ENCODE measurements at places on chromosomes 7 and 10.
A peak's percentile ranks its signal among the peaks of the same experiment; 100 is the strongest.

DNA sequence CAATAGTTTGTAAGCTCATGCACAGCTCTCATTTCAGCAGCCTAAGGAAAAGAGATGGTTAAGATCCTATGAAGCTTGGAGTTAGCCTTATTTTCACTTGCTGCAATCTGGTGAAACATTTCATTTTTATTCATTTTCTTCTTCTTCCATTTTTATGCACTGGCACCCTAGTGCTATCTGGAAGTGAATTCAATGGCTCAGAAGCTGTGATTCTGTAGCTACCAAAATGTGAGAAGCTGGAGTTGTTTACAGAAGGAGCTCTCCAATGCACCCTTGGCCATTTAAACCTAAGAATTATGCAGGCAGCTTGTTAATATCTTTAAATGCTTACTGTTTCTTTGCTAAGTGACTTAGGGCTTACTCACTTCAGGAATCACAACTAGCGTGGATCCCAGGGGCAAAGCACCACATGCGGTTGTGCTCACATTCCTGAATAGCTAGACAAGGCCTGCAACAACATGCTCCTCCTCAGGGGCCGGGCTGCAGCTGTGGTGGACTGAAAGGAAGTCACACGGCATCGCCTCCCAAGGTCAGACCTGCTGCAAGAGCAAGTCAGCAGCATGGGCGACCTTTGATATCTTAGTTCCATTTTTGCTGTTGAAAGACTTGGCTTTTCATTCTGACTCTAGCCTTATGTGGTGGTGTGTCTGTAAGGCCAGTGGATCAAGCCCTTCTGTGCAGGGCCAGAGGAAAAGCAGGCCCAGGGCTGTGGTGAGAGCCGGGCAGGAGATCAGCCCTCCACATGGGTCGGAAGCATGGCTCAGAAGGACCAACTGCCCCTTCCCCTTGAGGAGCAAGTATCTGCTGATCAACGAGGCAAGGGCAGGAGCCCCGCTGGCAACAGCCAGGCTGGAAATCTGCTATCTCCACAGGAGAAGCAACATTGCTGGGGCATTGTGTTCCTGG, 91.9 kb upstream of the MBL2 start:
- ATAC-seq, result no peak

DNA sequence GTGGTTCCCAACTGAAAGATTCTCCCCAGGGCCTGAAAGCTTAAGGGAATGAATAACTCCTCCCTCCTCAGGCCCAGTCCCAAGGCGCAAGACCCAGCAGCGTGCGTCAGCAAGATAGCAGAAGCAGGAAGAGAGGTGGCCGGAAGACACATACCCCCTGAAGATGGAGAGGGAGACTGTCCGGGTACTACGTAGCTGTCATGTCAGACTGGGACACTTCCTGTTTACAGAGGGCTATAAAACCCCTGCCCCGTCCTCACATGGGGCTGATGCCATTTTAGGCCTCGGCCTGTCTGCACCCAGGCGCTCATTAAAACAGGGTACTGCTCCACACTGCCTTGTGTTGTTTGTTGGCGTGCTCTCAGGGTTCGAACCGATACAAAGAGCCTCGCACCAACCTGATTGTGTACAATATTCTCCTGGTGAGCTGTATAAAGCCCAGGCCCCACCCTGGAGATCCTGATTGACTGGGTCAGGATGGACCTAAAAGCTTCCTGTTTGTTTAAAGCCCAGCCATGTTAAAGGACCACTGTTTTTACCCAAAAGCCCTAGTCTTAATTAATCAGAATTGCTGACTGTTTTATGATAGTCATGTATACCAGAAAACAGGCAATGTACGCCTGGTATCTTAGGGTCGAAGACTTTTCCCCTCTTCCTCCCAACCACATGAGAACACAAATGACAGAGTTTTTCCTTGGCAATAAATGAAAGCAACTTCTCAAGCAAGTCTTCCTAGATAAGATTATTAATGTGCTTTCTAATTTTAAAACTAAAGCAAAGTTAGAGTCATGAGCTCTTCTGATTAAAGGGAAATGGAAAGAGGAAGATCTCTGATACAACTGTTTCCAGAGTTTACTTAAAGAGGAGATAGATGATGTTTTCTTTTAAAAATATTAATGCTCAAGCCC, 251.5 kb downstream of the DOCK4 start:
- no peak for ATAC-seq

- no peak for ATAC-seq
Observed at GRCh38 chr7:46811529-46811928, 770.4 kb downstream of the TNS3 start.

- no peak for ATAC-seq
Observed at GRCh38 chr7:157043745-157044144, 33.3 kb upstream of the MNX1 start.

DNA sequence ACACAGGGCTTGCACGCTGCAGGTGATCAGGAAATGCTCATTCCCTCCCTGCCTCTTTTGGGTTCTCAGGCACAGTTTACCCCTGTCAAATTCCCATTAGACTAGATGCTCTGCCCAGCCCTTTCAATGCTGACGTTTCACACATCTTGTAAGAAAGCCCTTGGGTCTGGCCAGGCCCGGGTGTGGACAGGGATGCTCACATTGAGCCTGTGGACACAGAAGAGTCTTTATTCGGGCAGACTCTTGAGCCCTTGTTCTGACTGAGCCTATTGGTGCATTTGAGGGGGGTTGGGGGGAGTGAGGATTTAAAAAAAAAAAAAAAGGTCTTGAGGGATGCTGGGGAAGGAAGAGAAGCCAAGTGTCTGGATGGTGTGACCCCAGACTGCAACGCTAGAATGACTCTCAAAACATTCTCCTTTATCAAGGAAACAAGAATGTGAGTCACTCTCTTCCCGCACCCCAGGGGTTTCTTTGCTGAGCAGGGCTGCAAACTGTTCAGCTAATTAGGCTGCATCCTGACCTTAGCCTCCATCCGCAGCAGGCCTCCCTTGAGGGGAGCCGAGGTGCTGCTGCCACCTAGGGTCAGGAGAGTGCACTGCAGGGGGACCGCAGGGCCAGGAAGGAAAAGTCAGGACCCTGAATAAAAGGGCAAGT, 53.6 kb upstream of the TMEM72 start:
- ATAC-seq, result peak; percentile 47

- ATAC-seq, result no peak
Observed at GRCh38 chr10:3764626-3765112, 20.3 kb downstream of the KLF6 start.

DNA sequence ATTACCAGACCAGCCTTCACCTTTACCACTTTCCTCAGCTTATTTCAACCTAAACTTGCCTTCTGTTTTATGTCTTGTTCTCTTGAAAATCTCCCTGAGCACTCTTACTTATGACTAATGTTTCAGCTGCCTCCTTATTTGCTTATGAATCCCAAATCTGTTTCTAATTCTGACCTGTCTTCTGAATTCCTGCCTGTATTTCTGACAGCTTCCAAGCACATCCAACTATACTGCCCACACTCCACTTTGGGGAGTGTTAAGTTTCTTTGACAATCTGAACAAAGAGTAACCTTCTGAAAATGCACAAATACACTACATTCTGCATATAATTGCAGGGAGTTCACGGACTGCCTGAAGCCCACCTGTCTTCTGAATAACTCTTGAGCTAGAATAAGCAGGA, 48.7 kb downstream of the ARMC3 start:
- ATAC-seq, result no peak

DNA sequence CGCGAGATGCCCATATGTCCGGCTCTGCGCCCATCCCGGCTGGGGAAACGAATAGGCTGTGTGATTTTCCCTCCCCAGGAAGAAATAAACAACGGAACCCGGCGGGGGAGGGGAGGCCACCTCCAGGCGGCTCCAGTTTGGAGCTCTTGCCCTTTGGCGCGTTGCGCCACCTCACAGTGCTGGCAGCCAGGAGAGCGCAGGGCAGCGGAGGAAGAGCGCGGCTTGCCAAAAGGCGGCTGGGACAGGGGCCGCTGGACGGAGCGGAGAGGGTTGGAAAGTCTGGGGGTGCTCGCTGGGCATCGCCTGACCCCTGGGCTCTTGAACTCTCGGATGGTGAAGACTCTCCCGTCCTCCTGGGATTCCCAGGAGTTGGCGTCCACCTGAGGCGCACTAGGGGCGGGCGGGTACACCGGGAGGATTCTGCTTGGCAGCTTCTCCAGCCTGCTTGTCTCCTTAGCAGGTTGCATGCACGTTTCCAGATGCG, 5.3 kb upstream of the NEUROG3 start:
- ATAC-seq, result no peak

GRCh38 chr10:8835453-8836167, 781.1 kb downstream of the GATA3 start:
- ATAC-seq, result peak; percentile 71

DNA sequence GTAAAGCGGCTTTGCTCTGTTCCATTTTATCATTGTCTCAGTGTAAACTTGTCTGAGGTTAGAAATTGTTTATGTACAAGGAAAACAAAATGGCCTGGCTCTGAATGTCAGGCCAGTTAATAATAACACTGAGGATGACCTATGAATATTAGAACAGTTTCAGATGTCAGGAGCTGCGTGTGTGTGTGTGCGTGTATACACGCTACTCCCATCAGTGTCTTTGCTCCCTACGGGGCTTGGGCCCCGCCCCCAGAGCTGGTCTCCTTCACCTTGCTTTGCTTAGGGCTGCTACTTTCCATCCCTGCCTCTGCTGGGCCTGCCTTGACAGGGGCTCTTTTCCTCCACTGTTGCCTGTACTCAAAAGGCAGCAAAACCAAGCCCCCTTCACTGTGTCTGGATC, 142.3 kb upstream of the BET1 start:
- ATAC-seq, result no peak

- no peak for ATAC-seq
Observed at GRCh38 chr10:3787016-3787400, 2.0 kb upstream of the KLF6 start.

- no peak for ATAC-seq
Observed at GRCh38 chr7:128110641-128111364, 79.6 kb upstream of the LRRC4 start.

DNA sequence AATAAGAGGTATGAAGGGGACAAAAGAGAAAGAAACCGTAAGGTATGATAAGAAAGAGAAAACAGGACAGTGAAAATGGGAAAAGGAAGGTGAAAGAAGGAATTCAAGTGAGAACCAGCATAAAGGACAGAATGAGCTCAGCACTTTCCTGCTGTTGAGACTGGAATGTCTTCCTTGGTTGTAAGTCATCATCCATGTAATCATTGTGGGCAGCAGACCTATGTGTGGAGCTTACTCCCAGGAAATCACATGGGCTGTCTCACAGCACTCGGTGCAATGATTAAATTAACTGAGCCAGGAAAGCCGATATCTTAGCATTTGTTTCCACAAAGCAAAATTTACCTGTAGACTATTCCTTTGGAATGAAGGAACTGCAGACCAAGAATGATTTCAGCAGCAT, 118.1 kb downstream of the PRKCQ start:
- ATAC-seq, result no peak

DNA sequence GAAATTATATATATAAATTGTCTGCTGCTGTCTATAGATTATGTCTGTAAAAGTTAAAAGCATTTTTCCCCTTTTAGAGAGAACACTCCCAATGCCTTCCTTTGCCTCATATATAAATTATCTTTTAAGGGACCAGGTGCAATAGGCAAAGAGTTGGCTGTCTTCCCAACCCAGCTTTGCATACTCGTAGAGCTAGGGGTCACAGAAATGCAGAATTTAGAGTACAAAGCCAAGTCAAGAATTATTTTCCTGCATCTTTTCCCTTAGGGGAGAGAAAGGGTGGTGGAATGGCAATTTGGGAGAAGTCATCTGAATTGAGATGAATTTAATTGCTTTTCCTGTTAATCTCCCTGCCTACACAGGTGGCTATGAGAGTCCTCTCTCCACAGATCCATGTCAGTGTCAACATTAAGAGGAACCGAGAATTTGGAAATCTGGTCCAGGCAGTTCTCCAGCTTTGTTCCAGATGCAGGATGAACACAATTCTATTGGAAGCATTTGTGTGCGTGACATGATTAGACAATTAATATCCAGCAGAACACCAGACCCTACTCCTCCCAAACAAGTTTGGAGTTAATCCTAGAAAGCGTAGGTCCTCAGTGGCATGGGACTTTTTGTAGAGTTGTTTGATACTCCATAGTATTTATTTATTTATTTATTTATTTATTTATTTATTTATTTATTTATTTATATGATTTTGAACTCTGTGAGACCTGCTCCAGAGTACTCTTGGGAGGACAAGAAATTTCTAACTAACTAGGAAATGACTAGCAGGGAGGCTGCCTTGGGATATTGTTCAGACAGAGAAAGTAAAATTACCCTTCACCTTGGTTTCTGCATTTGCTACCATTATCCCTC, 80.3 kb upstream of the SKAP2 start:
- no peak for ATAC-seq

- no peak for ATAC-seq
Observed at GRCh38 chr10:84908491-84908890, 580.1 kb downstream of the CCSER2 start.

DNA sequence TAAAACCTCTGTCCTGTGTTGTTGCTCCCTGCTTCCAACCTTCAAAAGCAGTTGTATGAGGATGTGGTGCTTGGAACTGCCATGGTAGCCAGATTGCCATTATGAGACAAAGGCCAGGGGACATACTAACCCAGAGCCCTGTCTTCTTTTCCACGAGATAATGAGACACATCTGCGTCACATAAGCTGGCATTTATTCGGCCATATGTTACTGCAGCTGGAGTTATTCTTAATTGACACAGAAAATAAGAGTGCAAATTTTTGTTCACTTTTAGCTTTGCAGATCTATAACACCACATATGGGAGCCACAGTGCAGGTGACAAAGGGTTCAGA, 15.5 kb upstream of the PDLIM1 start:
- no peak for ATAC-seq
